Heart right ventricle (tissue), 16 donors: ENCODE measurements at places on chromosomes 1 and 21. TPM values are rescaled to one million over a fixed set of nuclear protein-coding genes. Genes with fewer than 3 reads are reported as not detected.

Gene ERI3
- total RNA-seq = 47.0 TPM

Gene OR10Z1
- total RNA-seq = not detected

- H3K27me3 ChIP-seq = peaks cover 14% of the 10 kb centered on the region
- H3K27ac ChIP-seq = no peak overlapping the region
- H3K36me3 ChIP-seq = no peaks in the 10 kb centered on the region
- H3K4me1 ChIP-seq = no peaks in the 10 kb centered on the region
- no peak for DNase-seq
These were observed 13.9 kb downstream of the ADAM30 start for GRCh38 chr1:119882132-119883049.

DNA sequence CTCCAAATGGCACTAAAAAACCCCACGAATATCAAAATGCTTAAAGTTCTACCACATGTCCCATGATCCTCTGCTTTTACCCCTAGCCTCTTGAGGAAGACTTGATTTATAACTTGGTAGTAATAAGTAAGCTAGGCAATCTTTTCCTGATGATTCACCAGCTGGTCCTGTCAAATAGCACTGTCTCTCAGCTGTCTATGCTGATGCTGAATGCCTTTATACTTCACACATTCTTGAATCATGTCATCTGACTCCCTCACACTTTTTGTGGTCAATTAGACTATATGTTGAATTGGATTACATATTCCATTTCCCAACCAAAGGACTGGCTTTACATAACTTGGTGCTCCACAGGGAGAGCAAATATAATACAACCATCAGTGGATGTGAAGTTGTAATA lies 16.6 kb downstream of the C21orf91 start:
- H3K36me3 ChIP-seq = peaks cover under 1% of the 10 kb centered on the region
- H3K4me3 ChIP-seq = no peak overlapping the region
- H3K27me3 ChIP-seq = no peaks in the 10 kb centered on the region
- H3K4me1 ChIP-seq = no peaks in the 10 kb centered on the region
- no peak for DNase-seq
- no peak overlapping the region for H3K27ac ChIP-seq

- no peaks in the 10 kb centered on the region for H3K36me3 ChIP-seq
- no peaks in the 10 kb centered on the region for H3K27me3 ChIP-seq
- DNase-seq = no peak
- H3K27ac ChIP-seq = no peak overlapping the region
These were observed 437.0 kb downstream of the LMO4 start for GRCh38 chr1:87765681-87766070.

GRCh38 chr1:10701145-10701544 lies 95.3 kb downstream of the CASZ1 start:
- no peak overlapping the region for H3K27ac ChIP-seq
- H3K36me3 ChIP-seq = no peaks in the 10 kb centered on the region
- peaks cover 12% of the 10 kb centered on the region for H3K4me1 ChIP-seq
- H3K27me3 ChIP-seq = no peaks in the 10 kb centered on the region

- peak overlapping the region; percentile 22 for H3K27ac ChIP-seq
- no peaks in the 10 kb centered on the region for H3K36me3 ChIP-seq
- peaks cover 63% of the 10 kb centered on the region for H3K27me3 ChIP-seq
- no peak for DNase-seq
These were observed 2.4 kb upstream of the PROX1 start for GRCh38 chr1:213985209-213986019.

GRCh38 chr1:61028136-61028535 lies 54.2 kb upstream of the NFIA start:
- no peaks in the 10 kb centered on the region for H3K36me3 ChIP-seq
- H3K27ac ChIP-seq = no peak overlapping the region
- H3K4me3 ChIP-seq = no peak overlapping the region
- no peak for DNase-seq
- H3K4me1 ChIP-seq = no peaks in the 10 kb centered on the region

DNA sequence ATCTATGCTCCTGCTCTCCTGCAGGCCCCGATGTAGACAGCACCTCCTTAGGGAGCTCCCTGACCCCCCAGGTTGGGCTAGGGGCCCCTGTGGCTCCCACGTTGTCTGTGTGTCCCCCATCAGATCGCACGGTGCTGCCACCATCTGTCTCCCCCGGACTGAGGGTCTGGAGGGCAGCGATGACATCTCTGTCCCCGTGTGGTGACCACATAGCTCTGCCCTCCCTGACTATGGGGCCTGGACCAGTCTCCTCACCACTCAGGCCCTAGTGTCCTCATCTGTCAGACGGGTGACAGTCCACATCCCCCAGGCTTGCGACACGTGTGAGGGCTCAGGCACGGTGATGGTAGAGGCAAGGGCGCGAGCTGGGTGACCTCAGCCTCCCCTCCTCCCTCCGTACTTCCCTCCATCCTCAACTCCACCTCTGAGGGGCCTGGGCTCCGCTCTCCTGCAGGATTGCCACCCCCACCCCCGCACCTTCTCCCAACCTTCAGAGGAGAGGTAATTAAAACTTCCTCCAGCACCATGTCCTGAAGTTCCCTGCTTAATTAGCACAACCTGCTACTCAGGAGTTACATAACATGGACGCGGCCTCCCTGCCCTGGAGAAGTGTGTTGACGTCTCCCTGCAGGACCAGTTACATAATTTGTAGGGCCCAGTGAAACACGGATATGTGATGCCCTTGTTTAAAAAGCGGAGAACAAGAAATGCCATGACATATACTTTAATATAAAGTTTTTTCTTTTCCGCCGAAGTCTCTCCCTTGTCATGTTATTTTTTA lies 288.2 kb downstream of the PTPRU start:
- no peaks in the 10 kb centered on the region for H3K4me1 ChIP-seq
- H3K4me3 ChIP-seq = no peak overlapping the region
- no peak overlapping the region for H3K27ac ChIP-seq
- no peaks in the 10 kb centered on the region for H3K36me3 ChIP-seq

DNA sequence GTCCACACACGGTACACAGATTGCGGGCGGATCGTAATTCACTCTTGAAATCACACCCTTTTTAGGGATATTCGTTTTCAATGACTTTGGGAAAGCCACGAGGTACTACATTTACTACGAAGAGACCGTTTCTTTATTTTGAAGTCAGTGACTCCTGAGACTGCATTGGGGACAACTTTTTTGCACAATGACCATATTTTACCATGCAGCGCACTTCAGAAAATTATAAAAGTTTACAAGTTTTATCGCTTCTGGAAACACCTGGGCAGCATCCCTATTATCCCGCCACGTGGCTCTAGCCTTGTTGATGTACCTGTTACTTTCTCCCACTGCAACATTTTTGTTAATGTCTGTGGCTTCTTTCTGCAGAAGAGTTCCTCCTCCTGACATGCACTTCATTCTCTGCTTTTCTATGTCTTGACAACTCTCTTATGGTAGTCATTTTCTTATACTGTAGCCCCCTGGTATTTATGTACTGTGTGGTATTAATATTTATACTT lies 1.3 kb upstream of the AKT3 start:
- no peak for DNase-seq
- peak overlapping the region; percentile 98 for H3K27ac ChIP-seq
- H3K27me3 ChIP-seq = peaks cover 30% of the 10 kb centered on the region
- peak overlapping the region; percentile 90 for H3K4me3 ChIP-seq

- H3K4me3 ChIP-seq = no peak overlapping the region
- no peaks in the 10 kb centered on the region for H3K4me1 ChIP-seq
- no peak for DNase-seq
- no peak overlapping the region for H3K27ac ChIP-seq
- no peaks in the 10 kb centered on the region for H3K27me3 ChIP-seq
These were observed 325.6 kb downstream of the TTLL7 start for GRCh38 chr1:83673312-83673711.

DNA sequence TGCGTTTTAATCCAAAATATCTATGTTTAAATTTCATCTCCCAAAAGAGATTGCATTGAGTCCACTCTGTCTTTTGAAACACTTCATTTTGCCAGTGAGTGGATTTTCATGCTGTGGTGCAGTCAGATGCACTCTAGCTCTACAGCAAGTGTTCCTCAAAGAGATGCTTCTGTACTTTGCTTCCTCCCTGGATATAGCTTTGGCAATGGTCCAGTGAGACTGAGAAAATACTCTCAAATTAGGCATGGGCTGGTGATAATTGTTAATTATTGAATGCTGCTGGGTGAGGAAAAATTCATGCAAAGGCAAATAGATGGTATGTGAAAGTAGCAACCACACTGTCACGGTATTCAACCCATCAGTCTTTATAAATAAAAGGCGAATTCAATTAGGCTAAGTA lies 396.9 kb downstream of the ADGRL2 start:
- no peaks in the 10 kb centered on the region for H3K4me1 ChIP-seq
- DNase-seq = no peak
- H3K36me3 ChIP-seq = no peaks in the 10 kb centered on the region
- no peak overlapping the region for H3K4me3 ChIP-seq
- no peak overlapping the region for H3K27ac ChIP-seq

- no peak for DNase-seq
- H3K4me3 ChIP-seq = no peak overlapping the region
- H3K4me1 ChIP-seq = peaks cover 4% of the 10 kb centered on the region
- no peaks in the 10 kb centered on the region for H3K36me3 ChIP-seq
- no peaks in the 10 kb centered on the region for H3K27me3 ChIP-seq
- H3K27ac ChIP-seq = no peak overlapping the region
These were observed 22.2 kb upstream of the TMEM52 start for GRCh38 chr1:1941211-1941841.

GRCh38 chr1:203999618-204000017 lies 73.3 kb upstream of the SOX13 start:
- H3K4me3 ChIP-seq = no peak overlapping the region
- no peak overlapping the region for H3K27ac ChIP-seq
- H3K4me1 ChIP-seq = no peaks in the 10 kb centered on the region
- no peak for DNase-seq
- no peaks in the 10 kb centered on the region for H3K27me3 ChIP-seq

GRCh38 chr1:50983219-50983802 lies 13.3 kb downstream of the CDKN2C start:
- no peaks in the 10 kb centered on the region for H3K36me3 ChIP-seq
- H3K27me3 ChIP-seq = no peaks in the 10 kb centered on the region
- peaks cover 18% of the 10 kb centered on the region for H3K4me1 ChIP-seq
- H3K27ac ChIP-seq = no peak overlapping the region
- H3K4me3 ChIP-seq = no peak overlapping the region

- H3K27me3 ChIP-seq = no peaks in the 10 kb centered on the region
- no peak overlapping the region for H3K27ac ChIP-seq
- H3K4me3 ChIP-seq = no peak overlapping the region
- no peak for DNase-seq
These were observed 128.8 kb downstream of the PDE4B start for GRCh38 chr1:65921446-65921845.

DNA sequence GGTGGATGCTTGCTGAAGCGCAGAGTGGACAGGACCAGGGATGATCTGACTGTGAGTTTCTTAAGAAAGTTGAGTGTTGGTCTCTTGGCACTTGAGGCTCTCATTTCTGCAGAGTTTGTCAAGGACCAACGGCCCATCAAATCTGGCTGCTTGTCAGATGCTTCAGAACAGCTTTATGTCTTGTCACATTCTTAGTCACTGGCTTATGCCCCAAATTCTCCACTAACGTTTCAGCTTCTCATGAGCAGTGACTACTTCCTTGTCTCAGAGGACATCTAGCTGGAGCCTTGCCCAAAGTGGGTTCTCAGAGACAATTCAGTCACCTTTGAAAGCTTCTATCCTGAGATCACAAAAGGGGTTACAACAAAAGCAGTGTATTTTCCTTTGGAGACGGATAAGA lies 92.3 kb downstream of the ST6GALNAC5 start:
- H3K4me3 ChIP-seq = no peak overlapping the region
- H3K4me1 ChIP-seq = no peaks in the 10 kb centered on the region
- no peaks in the 10 kb centered on the region for H3K27me3 ChIP-seq
- no peak overlapping the region for H3K27ac ChIP-seq
- H3K36me3 ChIP-seq = no peaks in the 10 kb centered on the region
